Upper lobe of right lung (tissue), 1 donor: ENCODE measurements at places on chromosomes 2 and 18.

DNA sequence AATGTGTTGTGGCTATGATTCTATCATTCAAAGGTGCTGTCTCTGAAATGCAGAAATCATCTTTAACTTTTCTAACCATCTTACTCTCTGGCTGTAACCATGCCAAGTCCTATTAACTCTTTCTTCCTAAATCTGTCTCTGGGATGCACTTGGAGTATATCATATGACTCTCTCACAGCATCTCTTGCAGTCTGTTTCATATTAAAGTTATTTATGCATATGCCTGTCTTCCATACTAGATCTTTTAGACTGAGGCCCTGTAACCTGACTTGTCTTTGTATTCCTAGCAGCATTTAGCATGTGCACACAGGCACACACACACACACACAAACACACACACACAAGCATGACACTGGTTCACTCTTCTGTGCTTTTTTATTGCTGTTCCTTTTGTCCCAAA is 320.6 kb downstream of the ETAA1 start:
- no peak for DNase-seq

DNA sequence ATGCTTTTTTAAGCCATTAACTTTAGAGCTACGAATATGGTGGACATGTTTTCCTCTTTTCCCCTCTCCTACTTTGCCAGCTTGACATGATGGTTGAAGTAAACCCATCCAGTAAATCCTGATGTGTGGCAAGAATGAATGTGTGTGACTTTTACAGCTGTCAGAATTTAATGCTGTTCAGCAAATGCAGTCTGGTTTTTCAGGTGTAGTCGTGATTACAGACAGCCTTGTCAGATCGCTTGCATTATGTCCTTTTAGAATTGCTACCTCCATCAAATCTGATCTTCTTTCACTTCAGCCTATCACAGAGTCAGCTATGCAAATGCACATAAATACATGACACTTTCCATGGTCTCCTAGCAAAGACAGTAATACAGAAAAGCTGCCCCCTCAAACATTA is 278.5 kb downstream of the FBXO15 start:
- DNase-seq, result no peak

DNA sequence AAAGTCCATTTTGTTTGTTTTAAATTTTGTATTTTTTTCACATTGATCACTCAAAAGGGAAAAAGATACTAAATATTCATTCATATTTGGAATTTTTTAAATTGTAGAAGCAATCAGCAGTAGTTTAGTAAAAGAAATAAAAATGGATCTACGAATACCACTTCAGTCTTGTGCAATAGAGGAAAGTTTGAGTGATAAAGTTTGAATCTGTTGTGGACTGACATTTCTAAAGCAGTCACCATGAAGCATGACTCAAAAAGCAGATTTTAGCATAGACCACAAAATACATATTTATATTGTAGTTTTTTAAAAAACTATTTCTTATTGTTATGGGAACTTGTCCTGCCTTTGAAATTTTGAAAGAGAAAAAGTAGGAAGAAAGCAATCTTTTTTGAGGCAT is 520.5 kb upstream of the ZEB2 start:
- no peak for DNase-seq

DNA sequence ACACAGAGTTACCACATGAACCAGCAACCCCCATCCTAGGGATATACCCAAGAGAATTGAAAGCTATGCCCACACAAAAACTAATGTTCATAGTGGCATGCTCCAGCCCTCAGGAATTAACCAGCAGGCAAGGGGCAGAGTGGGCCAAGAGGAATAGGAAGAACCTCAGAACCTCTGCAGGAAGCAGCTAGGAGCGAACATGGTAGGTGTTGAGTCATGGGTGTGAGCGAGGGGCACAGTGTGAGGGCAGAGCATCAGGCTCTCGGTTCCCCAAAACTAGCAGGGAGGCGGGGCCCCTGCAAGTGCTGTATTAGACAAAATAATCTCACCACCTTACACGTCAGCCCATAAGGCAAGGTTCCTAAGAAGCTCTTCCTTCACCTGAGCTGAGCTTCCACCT is 5.6 kb upstream of the RUFY4 start:
- DNase-seq, result no peak

DNA sequence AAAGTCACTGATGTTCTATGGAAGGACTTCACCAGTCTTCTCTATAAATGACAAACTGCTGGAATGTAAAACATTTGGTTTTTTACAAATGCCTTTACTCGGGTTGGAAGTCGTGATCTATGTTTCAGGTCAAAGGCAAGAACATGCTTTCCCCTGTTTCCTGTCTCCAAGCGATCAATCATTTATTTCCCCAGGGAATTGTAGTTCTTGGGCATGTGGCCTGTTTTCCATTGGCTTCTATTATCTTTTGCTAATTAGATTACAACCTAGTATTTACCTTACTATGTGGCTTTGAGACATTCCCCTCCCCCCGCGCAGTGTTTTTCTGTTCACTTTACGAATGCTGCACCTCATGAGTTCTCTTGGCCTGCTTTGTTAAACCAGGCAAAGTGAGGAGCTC is 684.2 kb downstream of the EPHA4 start:
- no peak for DNase-seq

DNA sequence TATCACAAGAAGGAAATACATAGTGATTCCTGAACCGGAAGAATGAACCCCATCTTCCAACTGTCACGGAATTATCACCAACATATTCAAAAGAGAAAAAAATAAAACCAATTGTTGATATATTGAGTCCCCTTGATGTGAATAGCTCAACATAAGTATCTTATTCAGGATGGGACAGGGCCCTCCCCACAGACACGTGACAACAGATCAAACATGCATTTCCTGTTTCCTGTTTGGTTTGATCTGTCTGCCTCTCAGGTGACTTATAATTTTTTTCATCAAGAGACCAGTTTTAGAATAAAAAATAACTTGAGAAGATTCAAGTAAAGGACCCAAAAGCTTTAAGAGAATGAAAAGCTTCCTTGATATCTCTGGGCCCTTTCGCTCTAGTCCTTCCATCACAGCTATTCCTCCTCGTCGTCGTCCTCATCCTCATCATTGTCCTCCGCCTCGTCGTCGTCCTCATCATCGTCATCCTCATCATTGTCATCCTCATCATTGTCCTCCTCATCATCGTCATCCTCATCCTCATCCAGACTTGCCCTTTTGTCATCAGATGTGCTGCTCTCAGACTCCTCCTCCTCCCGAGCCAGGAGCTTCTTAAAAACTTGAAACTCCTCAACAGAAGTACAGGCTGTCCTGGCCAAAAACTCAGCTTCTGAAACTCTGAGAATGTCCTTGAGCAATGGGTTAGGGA is 6.3 kb downstream of the MTERF4 start:
- DNase-seq, result no peak

GRCh38 chr2:135960656-135961551 is 24.5 kb downstream of the DARS1 start:
- DNase-seq, result no peak

GRCh38 chr18:63061303-63061702 is 258.3 kb downstream of the BCL2 start:
- no peak for DNase-seq

DNA sequence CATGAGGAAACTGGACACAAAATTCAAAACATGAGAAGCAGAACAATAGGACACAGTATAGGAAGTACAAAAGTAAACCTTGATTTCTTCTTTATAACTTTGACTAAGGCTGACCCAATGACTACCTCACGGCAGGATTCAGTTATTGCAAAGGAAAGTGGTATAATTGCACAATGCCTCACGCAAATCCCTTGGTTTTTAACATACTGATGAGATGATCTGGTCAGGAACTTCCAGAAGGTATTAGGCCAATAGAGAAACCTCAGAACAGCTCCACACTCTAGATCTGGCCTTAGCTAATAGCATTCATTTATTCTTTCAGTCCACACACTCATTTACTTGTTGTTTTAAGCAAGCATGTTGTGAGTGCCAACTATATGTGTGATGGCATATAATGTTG is 1526.9 kb upstream of the ACVR2A start:
- DNase-seq, result no peak

- no peak for DNase-seq
These were observed 83.6 kb downstream of the CCDC85A start for GRCh38 chr2:56267415-56267788.

- DNase-seq, result no peak
These were observed 55.5 kb upstream of the SLC16A14 start for GRCh38 chr2:230124235-230124634.

DNA sequence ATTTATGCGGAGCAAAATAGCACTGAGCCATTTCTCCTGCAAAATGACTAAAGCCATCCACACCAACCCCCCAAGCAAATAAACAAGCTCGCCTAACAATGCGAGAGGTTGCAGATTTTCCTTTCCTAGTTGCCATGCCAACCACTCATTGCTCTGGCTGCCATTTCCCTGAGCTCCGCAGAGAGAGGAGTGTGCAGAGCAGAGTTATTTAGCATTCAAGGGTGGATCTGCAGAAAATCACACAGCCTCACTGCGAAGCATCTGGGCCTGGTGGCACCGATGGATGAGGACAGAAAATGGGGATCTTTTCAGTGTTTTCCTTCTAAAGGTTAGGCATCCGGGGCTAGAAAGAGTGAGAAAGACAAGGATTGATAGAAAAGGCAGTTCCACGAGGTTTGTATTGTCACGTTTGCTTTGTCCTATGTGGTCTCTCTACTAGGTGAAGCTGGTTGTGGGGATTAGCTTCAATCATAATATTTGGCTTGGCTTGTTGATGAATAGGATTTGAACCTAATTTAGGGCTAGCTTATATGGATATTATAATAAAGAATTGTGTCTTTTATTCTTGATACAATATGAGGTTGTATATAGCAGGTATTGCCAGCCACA is 110.2 kb upstream of the UNC80 start:
- no peak for DNase-seq

- no peak for DNase-seq
These were observed 261.8 kb upstream of the NRXN1 start for GRCh38 chr2:51293566-51294200.

DNA sequence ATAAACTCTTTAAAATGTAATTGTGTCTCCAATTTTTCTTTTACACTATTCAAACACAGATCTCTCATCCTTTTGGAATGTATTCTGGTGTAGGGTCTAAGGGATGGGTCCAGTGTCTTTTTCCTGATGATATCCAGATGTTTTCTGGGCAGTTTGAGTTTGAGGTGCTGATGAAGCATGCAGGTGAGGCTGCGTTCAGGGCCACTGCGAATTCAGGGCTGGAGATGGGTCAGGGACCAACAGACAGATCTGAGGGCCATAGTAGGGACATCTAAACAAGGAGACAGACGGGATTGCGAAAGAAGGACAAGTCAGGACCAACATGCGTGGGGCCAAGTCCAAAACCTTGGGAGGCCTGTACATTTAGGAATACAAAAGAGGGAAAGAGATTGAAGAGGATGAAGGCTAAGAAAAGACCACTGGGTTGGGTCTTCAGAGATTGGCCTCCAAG is 70.2 kb downstream of the ACAA2 start:
- DNase-seq, result peak; percentile 18

DNA sequence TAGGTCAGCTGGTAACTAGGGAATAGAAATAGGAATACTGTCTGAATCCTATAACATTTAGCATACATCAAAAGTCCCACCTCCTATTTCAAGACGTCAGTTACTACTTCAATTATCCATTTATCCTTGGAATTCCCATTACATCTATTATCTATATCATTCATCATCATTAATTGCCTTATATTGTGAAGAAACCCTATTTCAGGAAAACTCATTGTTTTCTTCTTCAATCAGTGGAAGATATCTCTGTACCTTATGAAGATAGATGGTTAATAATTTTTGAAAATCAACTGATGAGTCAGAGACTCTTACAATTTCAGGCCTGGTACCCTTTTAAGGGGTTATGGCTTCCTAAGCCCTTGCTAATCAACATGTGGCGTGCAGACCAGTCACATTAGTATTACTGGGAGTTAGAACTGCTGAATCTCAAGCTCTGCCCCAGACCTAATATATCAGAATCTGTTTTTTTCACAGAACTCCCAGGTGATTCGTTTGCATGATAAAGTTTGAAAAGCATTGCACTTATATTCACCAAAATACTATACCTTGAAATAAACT is 69.3 kb upstream of the PGAP1 start:
- no peak for DNase-seq

- DNase-seq, result no peak
These were observed 579 bp downstream of the STAT4 start for GRCh38 chr2:191150230-191150599.

DNA sequence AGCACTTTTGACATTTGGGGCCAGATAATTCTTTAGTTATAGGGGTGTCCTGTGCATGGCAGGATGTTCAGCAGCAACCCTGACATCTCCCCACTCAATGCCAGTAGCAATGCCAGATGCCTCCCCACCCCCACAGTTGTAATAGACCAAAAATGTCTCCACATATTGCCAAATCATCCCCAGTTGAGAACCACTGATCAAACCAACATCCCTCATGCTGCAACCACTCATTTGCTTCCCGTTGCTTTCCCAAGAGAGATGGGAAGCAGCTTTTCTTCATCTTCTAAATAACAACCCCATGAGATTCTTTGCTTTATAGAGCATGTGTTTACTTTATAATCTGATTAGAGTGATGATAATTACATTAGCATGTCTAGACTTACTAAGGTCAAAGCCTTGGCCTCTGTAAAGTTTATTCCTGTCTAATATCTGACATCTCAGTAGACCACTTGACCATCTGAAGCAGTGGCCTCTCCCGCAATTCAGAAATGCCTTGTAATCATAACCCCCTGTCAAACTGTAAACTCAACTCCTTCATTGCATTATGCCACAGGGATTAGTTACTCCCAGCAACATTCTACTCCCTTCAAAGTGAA is 28.7 kb upstream of the C1D start:
- no peak for DNase-seq

DNA sequence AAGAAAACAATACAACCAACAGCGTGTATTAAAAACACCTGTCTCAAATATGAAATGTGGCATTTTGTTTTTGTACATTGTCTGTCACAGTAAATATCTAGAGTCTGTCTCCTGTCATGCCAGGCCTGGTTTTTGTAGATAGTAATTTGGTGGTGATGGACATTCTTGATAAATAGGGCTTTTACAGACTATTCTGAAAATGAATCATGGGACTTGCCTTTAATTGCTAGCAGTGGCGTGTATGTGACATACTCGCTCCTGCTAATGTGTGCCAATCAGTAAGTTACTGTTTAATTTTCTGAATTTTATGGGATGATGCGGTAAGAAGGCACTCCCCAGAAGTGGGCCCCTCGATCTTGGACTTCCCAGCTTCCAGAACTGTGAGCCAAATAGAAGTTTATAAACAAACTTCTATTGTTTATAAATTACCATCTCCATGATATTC is 83.7 kb downstream of the TANC1 start:
- no peak for DNase-seq

GRCh38 chr2:47065343-47065742 is 89.8 kb downstream of the STPG4 start:
- DNase-seq, result no peak

GRCh38 chr2:205681401-205682238 is 681 bp upstream of the NRP2 start:
- peak; percentile 71 for DNase-seq
